ENCODE measurements at places on chromosomes 2 and 18.

DNA sequence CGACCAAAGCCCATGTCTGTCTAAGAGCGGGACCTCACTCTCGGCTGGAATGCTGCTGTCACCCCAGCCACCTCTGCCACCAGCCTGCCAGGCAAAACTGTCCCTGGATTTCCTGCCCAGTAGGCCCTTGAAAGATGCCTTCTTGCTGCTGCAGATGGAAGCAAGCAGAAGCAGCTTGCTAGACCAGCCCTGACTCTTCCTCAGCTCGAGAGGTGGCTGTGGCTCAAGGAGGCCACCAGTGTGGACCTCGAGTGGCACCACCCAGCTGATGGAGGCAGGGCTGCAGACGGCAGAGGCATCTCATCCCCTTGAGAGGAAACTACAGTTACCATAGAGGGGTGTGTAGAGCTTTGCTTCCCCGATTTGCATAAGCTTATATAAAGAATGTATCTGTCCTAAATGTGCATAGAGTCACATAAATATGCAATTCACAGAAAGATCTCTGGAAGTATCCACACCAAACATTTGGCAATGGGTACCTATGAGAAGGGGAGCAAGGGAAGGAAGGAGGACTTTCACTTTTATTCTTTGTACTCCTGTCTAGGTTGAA lies 20.6 kb downstream of the ADCY3 start:
- no peak for DNase-seq

DNA sequence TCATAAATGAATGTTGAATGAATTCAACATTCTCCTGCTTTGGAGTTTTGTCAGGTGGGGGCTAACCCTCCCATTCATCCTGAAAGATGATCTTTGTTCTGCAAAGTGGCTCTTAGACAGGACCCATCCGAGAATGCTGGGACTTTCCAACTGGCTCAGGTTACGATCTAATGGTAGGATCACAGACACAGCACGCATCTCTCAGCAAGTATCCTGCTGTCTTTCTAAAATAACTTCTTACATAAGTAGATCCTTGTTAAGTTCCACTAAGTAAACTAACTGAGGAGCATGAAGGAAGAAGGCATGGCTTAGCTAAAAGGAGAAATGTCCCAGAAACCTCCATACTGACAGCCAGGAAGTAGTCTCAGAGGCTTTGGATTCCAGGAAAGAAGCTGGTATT lies 23.7 kb downstream of the CYP27A1 start:
- no peak for DNase-seq

- DNase-seq: no peak
These were observed 70.7 kb upstream of the BCL2L11 start for GRCh38 chr2:111049792-111050640.

DNA sequence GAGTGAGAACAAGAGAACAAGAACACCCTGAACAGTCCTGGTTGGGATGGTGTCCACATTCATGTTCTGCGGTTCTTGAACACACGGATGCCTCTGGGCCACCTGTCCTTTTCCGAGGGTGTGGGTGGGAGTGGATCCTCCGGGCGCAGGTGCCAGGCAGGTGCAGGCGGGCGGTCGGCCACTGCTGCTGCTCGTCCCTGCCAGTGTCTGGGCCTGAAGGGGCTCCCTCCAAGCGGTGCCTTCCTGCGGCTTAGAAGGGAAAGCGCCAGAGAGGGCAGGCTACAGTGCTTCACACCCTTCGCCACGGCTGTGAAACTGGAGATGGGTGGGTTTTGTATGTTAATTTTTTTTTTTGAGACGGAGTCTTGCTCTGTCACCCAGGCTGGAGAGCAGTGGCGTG lies 8.0 kb upstream of the D2HGDH start:
- no peak for DNase-seq

GRCh38 chr2:169035887-169036286 lies 4.8 kb upstream of the ABCB11 start:
- DNase-seq: no peak

GRCh38 chr18:61502472-61502871 lies 169.2 kb downstream of the CDH20 start:
- DNase-seq: peak; percentile 28

- no peak for DNase-seq
These were observed 29.9 kb downstream of the LIPG start for GRCh38 chr18:49591775-49592174.

DNA sequence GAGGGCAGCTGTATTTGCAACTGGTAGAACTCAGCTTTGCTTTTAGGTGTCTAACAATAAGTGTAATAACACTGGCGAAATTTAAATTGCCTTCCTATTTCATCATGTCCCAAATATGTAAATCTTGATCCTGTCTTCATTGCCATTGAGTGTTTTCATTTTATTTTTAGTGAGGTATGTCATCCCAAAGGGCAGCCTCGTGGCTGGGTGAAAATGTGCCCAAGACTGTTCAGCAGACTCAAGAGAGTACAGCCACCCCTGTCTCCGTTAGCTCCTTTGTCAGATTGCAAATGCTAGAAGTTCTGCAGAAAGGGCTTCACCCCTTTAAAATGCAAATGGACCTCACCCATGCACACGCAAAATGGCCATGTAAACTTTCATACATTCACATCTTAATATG lies 278.8 kb downstream of the RND3 start:
- DNase-seq: no peak

DNA sequence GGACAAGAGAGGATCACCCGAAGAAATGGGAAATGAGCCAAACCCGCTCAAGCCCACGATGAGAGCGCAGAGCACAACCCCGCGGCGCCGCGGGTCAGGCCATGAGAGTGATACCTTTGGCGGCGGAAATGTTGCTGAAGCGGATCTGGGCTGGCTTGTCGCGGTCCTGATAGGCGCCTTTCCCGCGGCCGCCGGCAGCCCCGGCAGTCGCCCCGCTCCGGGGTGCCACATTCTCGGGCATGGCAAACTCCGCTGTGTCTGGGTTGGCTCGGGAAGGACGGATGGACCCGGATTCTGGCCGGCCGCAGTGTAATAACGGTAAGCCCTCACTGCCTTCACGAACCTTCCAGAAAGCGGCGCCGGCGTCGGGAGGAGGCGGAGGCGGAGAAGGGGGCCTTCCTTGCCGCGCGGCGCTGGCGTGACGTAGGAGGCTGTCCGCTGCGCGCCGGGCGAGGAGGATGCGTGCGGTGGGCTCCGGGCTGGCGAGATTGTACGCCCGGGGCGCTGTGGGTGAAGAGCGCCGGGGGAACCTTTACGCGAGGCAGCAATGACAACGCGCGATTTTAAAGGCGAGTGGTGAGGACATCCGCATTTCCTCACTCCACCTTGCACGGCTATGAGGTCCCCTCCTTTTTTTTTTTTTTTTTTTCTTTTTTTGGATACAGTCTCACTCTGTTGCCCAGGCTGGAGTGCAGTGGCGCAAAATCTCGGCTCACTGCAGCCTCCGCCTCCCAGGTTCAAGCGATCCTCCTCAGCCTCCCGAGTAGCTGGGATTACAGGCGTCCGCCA lies at the start of gene CCT4:
TSS of gene CCT4 (minus strand) at position 390 of the 789 bp plus-strand sequence. CDS start at position 241, 149 bp downstream.
- peak; percentile 51 for DNase-seq

GRCh38 chr2:6639929-6640620 lies 225.6 kb downstream of the CMPK2 start:
- no peak for DNase-seq

GRCh38 chr2:170247882-170248393 lies 70.0 kb downstream of the MYO3B start:
- no peak for DNase-seq

DNA sequence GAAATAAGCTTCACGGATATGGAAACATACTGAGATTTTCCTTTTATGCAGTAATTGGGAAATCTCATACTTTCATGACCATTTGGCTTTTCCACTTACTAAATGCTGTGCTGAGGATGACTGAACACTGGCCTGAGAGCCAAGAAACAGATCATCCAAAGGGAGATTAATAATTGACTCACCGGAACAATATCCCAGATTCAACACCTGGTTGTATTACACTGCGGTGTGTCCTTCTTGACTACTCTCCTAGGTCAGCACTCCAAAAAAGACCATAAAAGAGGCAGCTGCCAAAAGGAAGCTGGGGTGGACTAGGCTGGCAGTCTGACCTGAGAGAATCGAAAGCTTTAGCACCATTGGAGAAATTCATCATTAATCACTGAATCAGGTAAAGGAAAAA lies 469.1 kb downstream of the CBLN2 start:
- no peak for DNase-seq

Measured in Panc1 (cell line).